Foreskin fibroblast (primary cell): ENCODE measurements at places on chromosomes 1 and 21.

DNA sequence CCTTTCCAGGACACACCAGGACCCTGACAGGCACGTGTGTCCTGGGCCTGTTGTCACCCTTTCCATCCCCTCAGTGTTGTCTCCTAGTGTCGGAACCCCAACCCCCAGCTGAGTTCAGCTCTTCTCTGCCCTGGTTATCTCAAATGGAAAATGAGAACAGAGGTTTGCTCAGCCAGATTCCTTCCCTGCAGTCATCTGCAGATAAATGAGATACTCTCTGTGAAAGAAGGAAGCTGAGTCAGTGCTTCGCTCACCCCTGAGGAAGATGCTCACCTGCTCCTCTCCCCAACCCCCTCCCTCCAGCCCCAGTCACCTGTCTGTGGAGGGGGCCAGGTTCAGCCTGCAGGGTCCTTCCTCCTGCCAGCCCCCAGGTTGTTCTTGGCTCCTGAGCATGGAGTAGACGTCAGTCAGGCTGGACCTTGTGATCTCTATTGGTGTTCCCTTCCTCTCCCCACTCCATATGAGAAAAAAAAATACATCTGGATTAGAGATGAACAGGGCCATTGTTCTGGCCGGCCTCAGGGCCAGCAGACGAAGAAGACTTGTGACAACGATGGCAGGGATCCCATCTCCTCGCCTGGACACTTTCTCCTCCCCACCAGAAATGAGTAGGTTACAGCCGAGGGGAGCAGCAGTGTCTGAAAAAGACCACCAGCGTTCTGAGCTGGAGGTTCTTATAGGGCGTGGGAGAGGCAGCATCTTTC is 20.9 kb downstream of the PHGDH start:
- DNase-seq, result no peak

DNA sequence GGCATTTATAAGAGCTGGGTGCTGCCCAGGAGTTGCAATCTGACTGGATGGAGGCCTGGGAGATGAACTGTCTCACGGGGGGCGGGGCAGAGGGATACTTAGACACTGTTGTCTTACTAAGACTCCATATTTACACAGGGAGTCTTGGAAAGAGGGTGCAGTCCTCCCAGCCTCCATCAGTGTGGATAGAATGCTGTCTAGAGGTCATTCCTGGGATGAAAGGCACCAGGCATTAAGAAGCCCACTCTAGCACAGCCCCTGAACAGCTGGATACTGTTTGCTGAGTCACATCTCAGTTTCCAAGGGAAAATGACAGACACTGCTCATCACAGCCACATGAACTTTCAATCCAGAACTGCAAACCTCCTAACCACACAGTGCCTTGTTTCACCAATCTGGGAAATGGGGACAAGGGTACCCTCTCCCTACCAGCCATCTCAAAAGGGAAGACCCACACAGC is 43.3 kb downstream of the SSBP3 start:
- no peak for DNase-seq

- DNase-seq, result no peak
These were observed 30.2 kb downstream of the RAB3B start for GRCh38 chr1:51960262-51960661.

GRCh38 chr1:28580722-28581530 is 11.1 kb upstream of the RAB42 start:
- peak; percentile 67 for DNase-seq

DNA sequence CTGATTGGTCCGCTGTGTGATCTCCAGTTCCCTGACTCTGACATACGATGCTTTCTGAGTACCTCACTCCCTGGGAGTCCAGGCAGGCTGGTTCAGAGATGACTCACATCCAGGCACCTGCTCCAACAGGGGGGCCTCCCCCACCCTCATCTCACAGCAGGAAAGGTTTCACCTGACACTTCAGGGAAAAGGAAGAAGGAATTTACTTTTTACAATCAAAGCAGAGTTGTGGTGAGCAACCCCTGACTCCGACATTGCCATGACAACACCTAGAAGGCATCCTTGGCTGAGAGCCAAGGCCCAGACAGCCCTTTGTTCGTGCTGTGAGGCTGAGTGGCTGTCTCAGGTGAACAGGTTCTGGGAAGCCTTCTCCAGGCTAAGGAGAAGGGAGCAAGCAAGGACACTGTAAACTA is 164.6 kb upstream of the GJB5 start:
- DNase-seq, result peak; percentile 3

- DNase-seq, result peak; percentile 17
These were observed 458.1 kb downstream of the DISC1 start for GRCh38 chr1:232084584-232085223.
